Stimulated activated CD4-positive, alpha-beta T cell treated with anti-CD3 and anti-CD28 coated beads, Interleukin-2, amount 100 ng/mL, for 48 hours (primary cell): ENCODE measurements at places on chromosomes 1 and 21.

DNA sequence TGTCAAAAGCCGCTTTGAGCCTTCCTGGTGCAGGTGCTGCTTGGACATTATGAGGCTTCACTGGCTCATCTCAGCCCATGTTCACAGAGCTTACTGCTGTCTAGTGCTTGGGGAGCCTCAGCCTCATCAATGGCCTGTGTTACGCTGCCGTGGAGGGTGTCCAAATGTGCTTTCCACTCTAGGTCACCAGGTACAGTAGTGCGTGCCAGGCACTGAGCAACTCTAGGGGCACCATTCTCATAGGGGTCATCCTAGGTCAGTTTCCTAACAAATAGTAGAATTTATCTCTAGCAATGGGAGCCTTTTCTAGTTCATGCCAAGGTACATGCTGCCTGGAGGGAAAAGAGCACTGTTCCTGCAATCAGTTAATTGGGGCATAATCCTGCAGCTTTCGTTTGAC, 193.8 kb downstream of the DYRK1A start:
- DNase-seq = no peak

- DNase-seq = no peak
These were observed 88.4 kb upstream of the RHOU start for GRCh38 chr1:228646717-228647522.

- peak; percentile 41 for DNase-seq
These were observed 56.2 kb downstream of the FCRL5 start for GRCh38 chr1:157496121-157496526.

- no peak for DNase-seq
These were observed 30.9 kb downstream of the GPR137B start for GRCh38 chr1:236173174-236173767.

DNA sequence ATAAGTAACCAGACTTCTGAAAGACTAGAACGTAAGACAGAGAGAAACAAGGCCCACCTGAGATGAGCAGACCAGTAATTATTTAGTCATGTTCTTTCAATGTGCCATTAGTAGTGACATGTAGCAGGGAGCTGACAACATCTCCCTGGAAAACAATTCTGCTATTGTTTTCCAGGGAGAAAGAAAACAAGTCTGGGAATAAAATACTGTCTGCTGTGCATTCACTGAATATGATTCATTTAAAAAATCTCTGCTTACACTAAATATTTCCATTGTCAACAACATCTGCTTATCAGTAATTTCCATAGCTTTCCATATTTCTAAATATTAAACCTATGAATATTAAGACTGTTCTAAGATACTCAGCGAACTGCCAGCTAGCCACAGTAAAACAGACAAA, 80.0 kb downstream of the VCAM1 start:
- DNase-seq = no peak

- DNase-seq = no peak
These were observed 553.3 kb upstream of the USP24 start for GRCh38 chr1:55768327-55768952.

- no peak for DNase-seq
These were observed 1212.3 kb upstream of the NCAM2 start for GRCh38 chr21:19785941-19786340.

DNA sequence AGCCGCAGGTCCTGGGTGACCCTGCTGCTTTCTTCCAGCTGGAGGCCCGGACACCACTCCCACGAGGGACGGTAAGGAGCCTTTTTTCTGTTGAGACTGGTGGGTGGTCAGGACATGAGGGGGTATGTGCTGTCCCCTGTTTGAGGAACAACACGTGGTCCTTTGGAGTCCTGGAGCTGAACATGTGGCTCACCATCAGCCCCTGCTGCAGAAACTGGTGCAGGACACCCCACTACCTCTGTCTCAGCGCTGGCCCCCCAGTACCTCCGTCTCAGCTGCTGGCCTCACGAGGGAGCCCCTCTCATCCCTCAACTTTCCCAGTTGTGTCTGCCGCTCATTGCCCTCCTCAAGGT, 34.7 kb downstream of the SLC19A1 start:
- DNase-seq = no peak

DNA sequence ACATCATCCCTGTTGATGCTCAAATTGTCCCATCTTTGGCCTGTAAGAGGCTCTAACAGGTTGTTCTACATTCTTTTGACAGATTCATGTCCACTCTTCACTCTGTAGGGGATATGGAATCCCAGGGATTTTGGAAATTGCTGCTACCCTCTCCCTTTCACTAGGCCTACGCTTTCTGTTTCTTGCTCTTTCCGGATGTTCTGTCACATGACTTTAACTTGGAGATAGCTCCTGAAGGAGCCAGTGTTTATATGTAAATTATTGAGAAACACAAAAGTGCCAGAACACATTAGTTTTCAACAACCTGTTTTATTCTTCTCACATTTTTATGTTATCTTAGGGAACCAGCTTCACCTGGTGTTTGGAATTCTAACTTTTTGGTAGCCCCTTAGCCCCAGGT, 287.1 kb upstream of the ST6GALNAC5 start:
- DNase-seq = no peak

GRCh38 chr1:243706563-243706962, 143.5 kb downstream of the AKT3 start:
- no peak for DNase-seq

DNA sequence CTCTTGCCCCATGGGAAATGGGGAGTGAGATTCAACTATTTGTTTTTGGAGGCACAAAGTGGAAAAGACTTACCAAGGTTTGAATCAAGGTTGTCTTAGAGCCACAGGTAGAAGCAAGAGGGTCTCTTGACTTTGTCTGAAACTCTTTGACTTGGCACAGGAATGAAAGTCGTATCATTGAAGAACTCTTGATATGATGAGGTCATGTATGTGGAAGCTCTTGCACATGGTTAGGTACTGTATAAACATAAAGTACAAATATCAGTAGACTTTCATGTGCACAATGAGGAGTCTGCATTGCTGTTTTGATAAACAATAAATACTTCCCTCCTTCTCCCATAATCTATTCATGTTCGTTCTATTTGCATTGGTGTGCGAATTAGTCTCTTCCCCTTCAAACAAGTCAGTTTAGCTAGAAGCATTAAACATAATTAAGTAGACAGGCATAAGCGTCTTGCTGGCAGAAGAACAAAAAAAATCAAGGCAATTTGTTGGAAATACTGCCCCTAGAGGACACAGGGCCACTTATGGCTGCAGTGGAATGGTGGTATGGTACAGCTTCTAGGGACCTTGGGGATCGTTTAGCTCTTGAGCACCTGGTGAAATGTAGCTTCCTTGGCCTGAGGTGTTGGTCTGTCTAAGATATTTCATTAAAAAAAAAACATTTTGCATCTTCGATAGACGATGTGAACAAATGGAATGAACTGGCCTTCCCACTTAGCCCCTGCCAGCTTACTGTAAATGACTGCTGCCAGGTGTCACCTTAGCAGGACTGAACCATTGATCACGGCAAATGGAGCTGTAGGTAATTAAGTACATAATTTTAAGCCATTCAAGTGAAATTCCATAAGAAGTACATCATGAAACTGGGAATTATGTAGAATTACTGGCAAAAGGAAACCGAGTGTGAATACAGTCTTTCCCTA, 218.0 kb upstream of the GALNT2 start:
- no peak for DNase-seq

DNA sequence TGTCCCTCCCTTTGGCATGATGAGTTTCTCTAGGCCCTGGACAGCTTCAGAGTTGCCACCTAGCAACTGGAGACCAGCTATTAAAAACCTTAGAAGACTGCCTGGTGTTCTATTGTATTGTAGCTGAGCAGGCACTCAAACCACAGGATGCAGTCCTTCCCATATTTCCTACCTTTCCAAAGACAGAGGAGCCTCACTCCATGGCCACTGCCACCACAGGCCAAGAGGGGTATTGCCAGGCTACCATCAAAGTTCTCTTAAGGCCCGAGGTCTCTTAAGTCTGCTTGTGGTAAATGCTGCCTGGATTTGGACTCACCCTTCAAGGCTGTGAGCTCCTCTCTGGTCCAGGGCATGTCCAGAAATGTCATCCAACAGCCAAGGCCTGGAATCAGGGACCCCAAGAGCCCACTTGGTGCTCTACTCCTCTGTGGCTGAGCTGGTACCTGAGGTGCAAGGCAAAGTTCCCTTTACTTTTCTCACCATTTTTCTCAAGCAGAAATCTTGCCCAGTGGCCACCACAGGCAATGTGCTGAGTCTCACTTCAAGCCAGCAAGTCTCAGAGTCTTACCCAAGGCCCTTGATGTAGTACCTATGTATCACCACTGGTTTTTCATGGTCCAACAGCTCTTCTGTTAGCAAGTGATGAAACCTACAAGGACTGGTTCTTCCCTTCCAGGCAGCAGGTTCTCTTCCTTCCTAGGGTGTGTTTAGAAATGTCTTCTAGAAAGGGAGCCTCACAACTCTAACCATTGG, 269.4 kb downstream of the AMY1C start:
- no peak for DNase-seq

GRCh38 chr1:164703463-164703862, 144.5 kb downstream of the PBX1 start:
- DNase-seq = no peak

- DNase-seq = no peak
These were observed 324.4 kb downstream of the ADGRL2 start for GRCh38 chr1:82125119-82125518.

- DNase-seq = no peak
These were observed 44.7 kb downstream of the ENAH start for GRCh38 chr1:225608014-225608796.

DNA sequence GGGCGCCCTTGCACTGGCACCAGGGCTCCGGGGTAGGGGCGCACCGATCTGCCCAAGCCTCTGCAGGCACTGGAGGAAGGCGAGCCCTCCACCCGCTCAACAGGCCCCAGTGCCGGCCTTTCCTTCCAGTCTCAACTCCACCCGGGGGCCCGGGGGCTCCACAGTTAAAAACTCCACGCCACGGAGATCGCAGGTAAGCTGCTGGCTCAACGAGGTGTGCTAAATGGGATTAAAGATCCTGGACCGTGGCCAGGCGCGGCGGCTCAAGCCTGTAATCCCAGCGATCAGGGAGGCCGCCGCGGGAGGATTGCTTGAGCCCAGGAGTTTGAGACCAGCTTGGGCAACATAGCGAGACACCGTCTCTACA, 536 bp downstream of the HSF2BP start:
- DNase-seq = no peak

DNA sequence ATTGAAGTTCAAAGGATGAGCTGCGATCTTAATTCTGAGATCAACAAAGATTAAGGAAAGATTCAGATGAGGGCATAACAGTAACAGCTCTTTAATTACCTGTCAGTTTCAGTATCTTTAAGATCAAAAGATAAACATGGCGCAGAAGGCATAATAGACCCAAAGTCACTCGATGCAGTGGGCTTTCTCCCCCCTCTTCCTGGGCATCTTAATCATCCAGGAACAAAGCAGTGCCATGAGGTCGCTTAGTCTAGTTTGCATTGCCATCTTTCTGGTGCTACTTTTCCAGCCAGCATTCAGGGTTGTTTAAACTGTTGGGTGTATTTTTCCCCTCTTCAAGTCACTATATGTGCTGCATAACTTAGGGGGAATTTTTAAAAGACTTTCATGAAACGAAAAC, 72.3 kb downstream of the HUNK start:
- DNase-seq = no peak

DNA sequence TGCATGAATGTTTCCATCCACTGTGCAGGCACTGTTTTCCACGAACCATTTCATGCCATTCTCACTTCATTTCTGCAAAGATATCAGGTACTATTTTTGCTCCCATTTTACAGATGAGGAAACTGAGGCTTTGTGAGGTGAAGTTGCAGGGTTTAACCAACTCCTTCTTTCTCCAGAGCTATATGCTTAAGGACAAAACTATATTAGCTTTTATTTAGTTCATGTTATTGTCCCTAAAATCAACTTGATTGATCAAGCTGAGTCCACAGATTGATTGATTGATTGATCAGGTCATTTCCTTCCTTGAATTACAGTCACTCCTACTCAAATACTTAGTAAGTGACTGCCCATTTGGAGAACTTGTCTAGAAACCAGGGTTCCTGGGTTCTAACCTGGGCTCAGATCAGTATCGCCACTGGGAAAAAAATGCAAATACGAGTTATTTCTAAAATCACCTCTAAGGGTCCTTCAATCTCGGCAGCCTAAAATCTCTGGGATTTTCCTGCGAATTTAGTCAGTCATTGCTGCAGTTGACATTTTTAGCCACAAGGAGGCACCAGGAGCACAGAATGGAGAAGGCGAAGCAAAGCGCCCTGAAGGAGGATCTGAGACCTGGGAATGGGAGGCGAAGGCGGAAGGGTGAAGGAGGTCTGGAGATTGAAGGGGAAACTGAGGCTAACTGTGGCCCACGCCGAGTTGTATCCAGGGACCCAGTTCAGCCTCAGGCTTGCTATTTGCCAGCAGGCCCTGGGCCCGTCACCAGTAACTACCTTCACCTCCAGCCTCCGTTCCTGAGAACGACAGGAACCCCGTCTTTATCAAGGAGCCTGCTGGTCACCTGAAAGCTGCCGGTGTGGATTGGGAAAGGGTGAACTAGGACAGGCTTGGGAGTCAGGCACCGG, 14.3 kb upstream of the MUL1 start:
- peak; percentile 70 for DNase-seq

DNA sequence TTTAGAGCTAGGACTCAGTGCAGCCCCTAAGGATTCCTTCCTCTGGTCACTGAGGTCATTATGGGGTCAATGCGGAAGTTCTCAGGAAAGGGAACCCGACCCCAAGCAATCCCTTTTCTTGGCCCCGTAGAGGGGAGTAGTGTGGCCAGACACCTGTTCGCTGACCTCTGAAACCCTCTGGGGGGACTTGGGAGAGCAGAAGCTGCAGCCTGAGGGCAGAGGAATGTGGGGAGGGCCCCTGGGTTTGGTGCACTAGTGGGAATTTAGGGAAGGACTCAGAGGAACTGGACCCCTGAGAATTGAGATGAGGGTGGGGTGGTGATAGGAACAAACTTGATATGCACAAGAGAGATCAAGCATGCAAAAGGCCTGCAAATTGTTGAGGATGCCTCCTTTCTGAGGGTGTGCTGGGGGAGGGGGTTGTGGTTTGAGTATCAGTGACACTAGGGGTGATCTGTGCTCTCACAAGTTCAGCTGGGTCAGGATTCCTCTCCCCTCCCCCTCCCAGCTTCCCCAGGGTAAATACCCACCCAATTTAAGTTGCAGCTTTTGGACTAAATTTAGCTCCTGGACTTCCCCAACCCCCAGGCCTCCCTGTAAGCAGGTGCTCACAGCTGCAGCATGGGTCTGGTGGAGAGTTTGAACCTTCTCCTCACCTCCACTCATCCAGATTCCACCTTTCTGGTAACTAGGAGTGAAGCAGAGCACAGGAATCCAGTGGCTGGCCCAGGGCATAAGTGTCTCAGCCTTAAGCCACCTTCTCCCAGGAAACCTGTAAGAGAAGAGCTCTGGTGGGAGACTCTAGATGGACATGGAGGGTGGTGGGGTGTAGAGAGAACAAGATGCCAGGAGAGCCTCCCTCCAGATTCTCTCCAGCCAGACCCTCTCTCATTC, 13.5 kb downstream of the ADAMTSL4 start:
- peak; percentile 64 for DNase-seq

GRCh38 chr1:160540859-160541233, 17.8 kb upstream of the SLAMF6 start:
- no peak for DNase-seq

- DNase-seq = no peak
These were observed 2.3 kb downstream of the DHX9 start for GRCh38 chr1:182841368-182841988.

- DNase-seq = no peak
These were observed 42.2 kb upstream of the ZNF326 start for GRCh38 chr1:89952605-89953130.

GRCh38 chr1:39646232-39647081, 7.0 kb upstream of the HEYL start:
- no peak for DNase-seq
